AG04450 (cell line): ENCODE measurements at places on chromosomes 3 and 15.

GRCh38 chr3:174102866-174103265, 705.3 kb downstream of the NLGN1 start:
- DNase-seq, result no peak

DNA sequence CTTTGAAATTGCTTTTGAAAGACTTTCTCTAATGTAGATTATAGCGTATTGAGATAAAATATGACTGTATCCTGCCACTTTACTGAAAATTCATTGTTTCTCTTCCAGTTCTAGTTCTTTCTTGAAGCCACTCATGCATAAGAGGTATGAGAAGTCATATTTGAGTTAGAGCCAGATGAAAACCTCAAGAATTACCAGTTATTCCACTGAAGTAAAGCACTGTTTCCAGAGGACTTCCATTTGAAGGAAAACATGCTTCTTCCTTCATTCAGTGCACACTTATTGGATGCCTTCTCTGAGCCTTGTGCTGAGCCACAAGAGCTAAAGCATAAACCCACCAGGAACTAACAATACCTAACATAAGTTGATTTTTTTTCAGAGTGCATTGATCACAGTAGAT, 513.4 kb downstream of the ZNF385D start:
- DNase-seq, result no peak

- no peak for DNase-seq
Observed at GRCh38 chr3:146889626-146890025, 284.5 kb upstream of the PLSCR5 start.

DNA sequence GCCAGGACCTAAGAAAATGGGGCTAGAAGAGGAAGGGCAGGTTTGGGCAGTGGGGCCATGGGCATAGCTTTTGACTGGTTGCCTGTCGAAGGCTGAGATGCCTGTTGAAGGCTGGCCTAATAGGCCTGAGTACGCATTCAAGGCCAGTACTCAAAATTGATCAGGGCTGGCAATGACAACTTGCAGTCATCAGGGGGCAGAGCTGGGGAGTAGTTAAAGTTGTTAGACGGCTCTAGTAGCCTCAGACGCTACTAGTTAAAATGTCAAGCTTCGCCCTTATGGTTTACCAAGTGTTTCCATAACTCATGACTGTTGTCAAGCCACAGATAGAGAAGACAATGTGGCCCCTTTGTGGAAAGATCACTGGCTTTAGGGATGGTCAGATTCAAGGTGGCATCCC, 28.7 kb downstream of the SPG21 start:
- DNase-seq, result no peak

- no peak for DNase-seq
Observed at GRCh38 chr3:61535826-61536225, 25.5 kb upstream of the PTPRG start.

GRCh38 chr3:8743911-8744310, 10.3 kb downstream of the CAV3 start:
- DNase-seq, result no peak

DNA sequence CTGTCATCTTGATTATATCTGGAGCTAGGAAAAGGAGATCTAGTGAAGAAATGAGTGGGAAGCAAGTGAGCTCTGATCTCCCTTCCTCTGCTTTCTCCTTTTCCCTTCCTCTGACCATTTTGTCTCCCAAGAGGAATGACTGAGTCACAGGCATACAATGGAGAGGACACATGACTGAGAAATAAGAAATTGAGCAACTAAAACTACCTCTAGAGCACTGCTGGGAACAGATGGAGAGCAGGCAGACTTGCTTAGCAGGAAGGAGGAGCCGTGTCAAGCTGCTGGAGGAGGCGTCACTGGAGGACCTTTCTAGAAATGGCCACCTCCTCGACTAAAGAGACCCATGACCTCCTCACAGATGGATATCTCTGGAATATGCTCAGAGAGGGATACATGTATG, 66.9 kb upstream of the MYO5C start:
- DNase-seq, result no peak

GRCh38 chr15:40917585-40917984, 11.6 kb upstream of the DLL4 start:
- no peak for DNase-seq

- no peak for DNase-seq
Observed at GRCh38 chr15:36761132-36761847, 181.9 kb downstream of the CDIN1 start.

GRCh38 chr15:69958496-69959084, 139.1 kb downstream of the TLE3 start:
- no peak for DNase-seq

DNA sequence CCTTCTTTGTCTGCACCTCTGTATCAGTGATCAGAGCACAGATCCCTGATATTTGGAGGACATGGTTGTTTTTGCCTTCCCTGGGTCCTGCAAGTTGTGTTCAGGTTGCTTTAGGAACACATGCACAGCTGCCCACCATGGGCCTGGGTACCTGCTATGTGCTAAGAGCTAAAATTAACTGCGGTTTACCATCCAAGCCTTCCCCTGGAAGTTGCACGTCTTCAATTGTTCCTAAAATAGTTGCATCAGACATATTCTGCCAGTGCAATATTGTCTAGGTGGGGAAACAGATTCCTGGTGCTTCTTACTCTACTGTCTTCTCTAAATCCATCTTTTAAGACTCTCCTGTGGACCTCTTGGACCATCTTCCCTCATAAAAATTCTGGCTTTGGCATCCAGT, 80.9 kb downstream of the PDE8A start:
- no peak for DNase-seq

- no peak for DNase-seq
Observed at GRCh38 chr15:83372434-83372891, 74.7 kb upstream of the SH3GL3 start.

DNA sequence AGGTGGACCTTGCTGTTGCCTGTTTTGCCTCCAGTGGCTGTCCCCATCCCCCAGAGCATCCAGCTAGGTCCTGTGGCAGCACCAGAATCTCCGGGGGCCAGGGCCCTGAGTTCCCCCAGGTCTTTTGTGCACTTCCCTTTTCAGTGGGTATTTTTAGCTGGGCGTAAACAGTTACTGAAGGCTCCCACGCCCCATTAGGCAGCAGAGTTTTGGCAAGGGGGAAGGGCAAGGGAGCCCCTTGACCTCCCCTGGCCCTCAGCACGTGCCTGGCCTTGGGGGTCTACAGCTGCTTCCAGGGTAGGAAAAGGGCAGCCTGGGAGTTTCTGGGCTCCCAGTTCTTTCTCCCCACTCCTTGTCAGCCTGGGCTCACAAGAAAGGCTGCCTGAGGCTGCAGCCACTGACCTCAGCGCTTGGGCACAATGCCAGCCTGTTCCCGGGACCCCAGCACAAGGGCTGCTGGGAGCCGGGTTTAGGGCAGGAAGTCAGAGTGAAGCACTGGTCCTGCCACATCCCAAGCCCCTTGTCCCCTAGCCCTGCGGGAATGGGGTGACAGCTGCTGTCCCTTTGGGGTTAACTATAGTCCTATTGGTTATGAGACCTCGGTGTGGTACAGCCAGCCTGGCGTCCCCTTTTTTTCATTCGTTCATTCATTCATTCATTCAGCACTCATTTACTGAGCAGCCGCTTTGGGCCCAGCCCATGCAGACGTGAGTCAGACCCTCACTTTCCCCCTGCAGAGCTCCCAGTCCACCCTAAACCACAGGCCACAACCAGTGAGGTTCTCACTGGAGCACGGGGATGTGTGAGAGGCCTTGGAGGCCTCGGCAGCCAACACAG, 8.4 kb downstream of the CSK start:
- DNase-seq, result peak; percentile 45

GRCh38 chr3:197393711-197394110, 95.3 kb upstream of the DLG1 start:
- DNase-seq, result no peak

- DNase-seq, result no peak
Observed at GRCh38 chr3:184441202-184441900, 61.5 kb downstream of the CHRD start.

- no peak for DNase-seq
Observed at GRCh38 chr15:63611177-63611576, 14.0 kb downstream of the FBXL22 start.

DNA sequence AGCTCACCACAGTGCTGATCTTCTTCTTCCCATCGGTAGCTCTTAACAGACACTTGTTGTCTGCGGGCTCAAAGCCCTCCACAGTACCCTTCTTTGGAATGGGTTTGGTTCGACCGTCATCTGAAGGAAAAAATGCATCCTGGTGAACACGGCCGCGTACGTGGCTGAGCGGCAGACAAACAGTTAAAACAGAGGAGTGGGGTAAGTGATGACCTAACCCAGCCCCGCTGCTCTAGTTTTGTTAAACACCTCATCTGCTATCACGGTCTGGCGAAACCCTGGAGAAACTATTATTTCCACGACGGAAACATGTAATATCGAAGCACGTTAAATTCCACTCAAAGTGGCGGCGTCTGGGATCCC, 725 bp downstream of the SRP14 start:
- DNase-seq, result no peak

- DNase-seq, result no peak
Observed at GRCh38 chr3:179949869-179950268, 86.9 kb downstream of the PEX5L start.

DNA sequence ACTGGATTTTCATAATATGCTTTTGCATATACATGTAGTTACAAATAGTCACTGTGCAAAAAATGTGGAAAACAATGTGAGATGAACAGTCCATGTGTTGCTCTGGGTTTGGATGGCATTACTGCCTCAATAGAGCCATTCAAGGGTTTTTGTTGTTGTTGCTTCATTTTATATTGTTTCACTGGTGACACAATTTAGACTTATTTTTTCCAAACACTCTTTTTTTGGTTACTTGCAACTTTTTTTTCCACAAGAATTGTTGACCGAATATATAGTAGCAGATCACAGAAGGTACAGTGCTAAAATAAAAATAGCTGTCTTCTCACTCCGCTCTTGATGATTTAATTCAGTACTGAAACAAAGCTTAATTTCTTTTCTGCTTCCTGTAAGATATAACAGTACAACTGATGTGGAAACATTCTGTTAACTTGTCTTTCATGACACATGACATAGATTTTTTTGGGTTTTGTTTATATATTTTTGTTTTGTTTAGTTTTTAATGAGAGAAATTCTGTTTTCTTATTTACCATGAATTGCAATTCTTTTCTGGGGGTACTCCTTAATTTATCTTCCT, 618.6 kb downstream of the NAALADL2 start:
- no peak for DNase-seq

DNA sequence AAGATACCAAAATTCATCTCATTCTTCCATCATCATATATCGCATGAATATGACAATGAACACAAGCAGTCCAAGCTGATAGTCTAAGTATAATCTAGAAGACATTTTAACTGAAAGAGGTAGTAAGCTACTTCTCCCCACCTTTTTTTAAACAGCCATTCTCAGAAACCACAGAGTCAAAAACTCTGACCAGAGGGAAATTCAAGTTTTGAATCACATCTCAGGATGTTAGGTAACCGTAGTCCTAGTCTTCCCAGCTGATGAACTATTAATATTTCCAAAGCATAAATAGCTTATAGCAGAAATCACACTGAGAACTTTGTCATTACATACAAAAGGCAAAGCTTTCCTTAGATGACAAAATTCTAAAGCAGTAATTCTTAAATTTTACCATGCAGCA, 25.8 kb downstream of the NPTN start:
- no peak for DNase-seq

DNA sequence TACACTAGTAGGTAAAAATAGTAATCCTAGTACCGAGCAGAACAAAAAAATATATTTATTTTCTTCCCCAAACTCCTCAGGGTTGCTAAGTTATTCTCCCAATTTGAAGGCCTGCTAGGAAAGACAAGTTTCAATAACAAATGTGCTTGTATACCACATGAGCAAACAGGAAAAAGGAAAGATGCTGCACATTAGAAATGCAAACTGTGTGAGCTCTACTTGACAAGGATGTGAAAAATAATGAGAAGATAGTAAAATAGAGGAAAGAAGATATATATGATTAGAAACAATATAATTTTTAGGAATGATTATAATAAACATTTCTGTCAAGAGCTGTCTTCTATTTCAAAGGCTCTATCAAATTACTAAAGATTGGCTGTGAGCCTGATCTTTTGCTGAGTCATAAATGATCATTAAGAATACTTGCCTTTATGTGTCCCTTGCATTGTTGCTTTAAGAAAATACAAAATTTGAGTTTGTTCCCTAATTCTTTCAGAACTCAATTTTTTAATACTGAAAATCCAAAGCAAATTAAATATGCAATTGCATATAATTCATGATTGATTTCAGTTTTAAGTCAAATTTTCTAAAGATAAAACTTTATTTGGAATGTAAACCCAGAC, 174.2 kb downstream of the NEK10 start:
- no peak for DNase-seq

DNA sequence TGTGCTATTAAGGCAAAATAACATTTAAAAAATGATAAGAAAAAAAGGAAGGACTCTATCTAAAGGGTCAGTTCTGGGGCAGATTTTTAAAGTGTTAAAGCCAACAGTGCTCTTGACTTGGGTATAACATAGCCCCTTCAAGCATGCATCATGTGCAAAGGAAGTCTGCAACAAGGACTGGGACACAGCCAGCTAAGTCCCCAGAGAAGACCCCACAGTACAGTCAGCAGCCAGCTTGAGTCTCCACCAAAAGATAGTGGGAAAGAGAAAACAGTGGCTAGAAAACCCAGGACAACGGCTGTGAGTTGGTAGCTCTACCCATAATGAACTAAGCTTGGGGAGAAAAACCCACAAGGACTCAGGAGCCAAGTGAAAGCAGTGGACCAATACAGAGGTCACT, 86.4 kb upstream of the DCLK3 start:
- no peak for DNase-seq

GRCh38 chr15:37031198-37031597, 69.2 kb downstream of the MEIS2 start:
- peak; percentile 83 for DNase-seq

DNA sequence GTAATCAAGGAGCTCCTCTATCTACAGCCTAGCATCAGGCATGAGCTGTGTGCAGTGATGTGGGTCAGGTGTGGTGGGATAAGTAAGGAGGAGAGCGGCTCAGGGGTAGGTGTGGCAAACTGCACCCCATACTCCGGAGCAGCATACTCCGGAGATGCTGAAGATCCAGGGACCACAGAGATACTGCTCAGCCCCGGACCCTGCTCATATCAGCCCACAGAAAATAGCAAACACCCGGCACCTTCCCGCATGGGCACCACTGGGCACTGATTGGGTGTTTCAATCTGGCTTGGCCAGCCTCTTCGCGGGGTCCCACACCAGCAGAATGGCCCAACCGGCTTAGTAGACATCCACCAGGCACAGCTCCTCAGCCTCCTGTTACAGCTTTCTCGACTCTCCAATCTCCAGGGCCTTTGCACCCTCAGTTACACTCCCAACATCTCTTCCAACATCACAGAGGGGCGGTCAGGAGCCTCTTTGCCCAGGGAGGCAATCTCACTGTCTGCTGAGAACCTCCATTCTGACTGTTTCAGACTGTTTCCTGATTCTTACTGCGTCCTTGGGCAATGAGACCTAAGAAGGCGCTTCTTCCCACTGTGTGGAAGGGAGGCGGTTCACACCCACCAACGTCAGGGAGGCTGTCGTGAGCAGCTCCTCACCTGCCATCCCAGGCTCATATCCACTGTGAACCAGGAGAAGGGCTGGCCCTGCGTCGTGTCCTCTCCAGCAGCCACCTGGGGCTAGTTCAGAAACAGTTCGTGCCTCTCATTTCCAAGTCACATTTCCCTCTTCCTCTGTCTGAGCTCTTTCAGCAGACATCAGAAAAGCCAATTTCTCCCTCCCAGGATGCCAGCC, 59.8 kb downstream of the CAPN7 start:
- no peak for DNase-seq

GRCh38 chr15:88871313-88871712, 24.0 kb downstream of the HAPLN3 start:
- no peak for DNase-seq
